Inflammatory macrophage treated with lipopolysaccharide for 4 hours (primary cell): ENCODE measurements at places on chromosomes 11 and 22.

DNA sequence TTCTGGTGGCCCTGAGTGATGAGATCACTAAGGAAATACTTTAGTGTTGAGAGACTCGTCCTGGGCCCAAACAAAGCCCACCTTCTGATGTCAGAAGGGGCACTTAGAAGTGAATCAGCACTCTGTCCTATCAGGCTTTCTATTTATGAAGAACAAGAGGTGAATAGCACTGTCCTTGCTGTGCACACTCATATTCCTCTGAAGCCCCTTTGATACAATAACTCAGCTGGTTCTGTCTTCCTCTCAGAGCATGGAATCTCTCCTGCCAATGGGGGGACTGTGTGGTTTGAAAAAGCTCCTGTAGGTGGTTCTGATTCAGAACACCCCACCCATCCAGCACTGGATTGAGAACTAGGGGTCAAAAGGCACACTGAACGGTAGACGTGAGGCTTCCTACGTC, 348.1 kb downstream of the ETS1 start:
- no peak for DNase-seq

DNA sequence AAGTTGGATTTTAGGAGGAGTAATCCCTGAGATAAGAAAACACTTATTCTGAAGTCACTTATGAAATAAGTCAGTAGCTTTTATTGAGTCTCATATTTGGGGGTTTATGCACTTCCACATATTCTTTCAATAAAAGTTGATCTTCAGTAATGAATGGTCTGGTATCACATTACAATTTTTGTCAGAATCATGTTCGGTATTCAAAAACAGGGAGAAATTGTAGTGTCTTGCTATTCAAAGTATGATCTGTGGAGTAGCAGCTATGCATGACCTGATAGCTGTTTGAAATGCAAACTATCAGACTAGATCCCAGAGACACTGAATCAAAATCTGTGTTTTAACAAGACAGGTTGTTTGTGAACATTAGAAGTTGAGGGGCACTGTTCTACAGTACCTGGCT, 857.6 kb downstream of the METTL15 start:
- DNase-seq, result no peak

DNA sequence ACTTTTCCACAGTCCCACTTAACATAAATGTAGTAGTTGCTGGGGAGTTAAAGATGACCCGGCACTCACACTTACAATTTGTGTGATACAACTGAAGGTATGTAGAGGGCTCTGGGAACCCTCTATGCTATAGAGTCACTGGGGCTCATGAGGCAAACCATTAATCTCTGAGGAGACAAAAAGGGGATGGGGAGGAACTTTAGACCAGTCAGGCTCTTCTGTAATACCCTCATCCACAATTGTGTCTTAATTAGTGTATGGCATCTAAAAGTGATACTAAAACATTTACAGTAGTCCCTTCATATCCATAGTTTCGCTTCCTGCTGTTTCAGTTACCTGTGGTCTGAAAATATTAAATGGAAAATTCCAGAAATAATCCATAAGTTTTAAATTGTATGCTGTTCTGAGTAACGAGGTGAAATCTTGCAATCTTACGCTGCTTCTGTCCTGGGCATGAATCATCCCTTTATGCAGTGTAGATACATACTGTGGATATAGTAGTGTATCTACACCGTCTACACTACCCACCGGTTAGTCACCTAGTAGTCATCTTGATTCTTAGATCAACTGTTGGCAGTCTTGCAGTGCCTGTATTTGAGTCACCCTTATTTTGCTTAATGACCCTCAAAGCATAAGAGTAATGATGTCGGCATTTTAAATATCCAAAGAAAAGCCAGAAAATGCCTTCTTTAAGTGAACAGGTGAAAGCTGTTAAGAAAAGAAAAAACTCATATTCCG, 12.2 kb downstream of the CBL start:
- DNase-seq, result peak; percentile 67

DNA sequence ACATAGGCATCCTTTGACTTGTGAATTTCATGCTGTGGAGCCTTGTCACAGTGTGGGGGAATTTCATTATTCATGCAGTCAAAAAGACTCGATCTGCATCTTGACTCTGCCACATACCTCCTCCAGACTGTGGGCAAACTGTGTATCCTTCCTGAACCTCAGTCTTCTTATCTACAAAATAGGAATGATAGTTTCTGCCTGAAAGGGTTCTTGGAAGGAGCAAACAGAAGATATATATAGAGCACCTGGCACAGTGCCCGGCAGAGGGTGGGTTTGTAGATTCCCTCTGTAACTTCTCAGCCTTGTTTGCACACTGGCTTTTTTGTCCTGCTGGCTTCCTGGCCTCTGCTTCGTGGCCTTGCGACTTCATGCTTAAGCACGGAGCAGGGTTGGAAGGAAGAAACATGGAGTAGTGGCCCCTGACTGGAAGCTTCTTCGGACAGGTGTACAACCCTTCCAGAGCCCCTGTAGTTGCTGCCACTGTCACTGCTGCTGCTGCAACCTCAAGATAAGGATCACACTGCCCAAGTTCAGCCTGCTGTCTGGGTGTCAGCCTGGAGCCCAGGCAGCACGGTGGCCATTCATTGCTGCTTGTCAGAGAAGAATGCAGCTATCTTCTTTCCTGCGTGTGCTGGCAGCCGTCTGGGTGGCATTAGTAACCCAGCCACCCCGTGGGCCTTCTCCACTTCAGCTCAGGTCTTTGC, 106.4 kb downstream of the MICAL2 start:
- no peak for DNase-seq

DNA sequence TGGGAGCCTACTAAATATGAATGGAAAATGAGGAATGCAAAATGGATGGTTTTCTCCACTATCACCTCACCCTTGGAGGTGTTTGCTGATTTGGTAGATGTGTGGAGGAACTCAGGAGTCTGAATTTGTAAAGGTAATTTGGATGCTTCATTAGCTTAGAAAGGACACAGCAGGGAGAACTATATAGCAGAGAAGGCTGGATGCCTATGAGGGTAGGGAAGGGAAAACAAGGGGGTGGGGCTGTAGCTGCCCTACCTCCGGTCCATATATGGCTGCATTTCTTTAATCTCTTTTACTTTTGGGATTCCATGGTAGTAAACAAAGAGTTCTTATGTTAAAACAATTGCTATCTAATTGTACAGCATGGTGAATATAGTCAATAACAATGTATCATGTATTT, 4.8 kb upstream of the EHF start:
- DNase-seq, result no peak

GRCh38 chr11:125925247-125925740, 20.6 kb upstream of the VSIG10L2 start:
- DNase-seq, result no peak

DNA sequence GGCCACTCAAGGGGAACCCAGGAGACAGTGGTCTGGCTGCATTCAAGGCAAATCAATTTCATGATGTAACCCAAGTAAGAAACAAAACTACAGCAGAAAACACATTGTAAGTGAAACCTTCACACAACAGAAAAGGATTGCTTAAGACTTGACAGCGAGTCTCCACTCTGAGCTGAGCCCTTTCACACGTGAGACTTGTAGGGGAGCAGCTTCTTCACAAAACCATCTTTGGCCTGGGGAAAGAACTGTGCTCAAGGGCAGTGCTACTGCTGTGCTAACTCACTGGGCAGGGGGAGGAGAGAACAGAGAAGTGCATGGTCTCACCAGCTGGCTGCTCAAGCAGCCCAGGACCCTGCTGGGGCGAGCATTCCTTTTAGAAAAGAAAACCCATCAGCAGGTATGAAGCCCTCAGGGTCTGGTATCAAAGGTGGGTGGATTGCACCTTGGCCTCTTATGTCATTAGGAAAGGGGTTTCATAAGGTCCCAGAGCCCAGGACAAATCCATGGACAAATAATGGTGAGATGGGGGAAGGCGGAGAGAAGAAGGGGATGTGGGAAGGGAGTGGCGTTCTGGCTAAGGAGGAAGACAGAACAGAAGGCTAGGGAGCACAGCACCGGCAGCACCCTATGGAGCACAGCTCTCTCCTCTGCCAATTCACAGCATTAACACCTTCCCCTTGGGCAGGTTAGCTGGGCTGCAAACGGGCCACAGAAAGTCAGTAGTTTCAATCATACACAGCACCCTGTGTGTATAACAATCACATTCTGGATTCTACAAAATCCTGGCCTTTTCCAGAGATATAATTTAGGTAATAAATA, 20.6 kb upstream of the RAPSN start:
- peak; percentile 68 for DNase-seq

DNA sequence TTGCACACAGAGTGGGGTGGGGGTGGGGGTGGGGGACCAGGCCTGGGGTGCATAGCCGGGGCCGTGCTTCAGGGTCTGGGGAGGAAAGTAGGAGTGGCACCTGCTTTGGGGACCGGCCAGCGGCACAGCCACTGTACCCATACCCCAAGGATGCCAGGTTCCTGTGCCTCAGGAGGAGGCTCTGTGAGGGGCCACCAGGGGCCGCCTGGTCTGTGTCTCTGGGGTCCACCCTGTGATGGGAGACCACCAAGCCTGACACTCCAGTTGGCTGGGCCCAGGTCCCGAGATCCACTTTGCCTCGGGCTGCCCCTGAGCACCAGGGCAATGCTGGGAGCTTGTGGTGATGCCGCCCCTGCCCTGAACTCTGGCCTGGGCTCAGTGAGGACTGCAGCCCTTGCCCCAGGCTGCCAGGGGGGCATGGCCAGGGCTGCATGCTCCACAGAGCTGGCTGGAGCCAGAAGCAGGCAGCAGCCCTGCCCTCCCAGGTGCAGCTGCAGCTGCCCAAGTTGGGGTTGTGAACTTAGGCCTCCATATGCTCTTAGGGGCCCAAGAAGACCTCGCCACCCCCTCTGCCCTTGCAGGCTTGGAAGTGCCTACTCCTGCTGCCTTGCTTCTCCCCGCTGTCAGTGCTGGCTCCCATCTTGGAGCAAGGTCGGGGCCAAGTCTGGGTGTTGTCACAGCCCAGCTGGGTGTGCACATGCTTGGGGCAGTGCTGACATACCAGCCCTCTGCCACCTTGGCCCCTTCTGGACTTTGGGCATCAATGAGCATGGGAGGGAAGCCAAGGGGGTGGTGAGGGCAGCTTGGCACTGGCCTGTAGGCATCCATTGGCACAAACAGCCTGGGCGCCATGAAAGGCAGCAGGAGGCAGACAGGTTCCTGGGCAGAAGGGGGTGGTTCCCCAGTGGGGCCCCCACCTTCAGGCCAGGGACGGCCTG, 123.3 kb upstream of the THY1 start:
- no peak for DNase-seq

GRCh38 chr22:45994491-45995404, 17.8 kb upstream of the WNT7B start:
- peak; percentile 57 for DNase-seq

GRCh38 chr11:2498750-2499149, 53.9 kb downstream of the KCNQ1 start:
- no peak for DNase-seq

- peak; percentile 72 for DNase-seq
These were observed at the start of gene CTTN for GRCh38 chr11:70397983-70398833. CTTN (plus strand) TSS chr11:70398529; CDS start chr11:70407298, 8,769 bp downstream.

DNA sequence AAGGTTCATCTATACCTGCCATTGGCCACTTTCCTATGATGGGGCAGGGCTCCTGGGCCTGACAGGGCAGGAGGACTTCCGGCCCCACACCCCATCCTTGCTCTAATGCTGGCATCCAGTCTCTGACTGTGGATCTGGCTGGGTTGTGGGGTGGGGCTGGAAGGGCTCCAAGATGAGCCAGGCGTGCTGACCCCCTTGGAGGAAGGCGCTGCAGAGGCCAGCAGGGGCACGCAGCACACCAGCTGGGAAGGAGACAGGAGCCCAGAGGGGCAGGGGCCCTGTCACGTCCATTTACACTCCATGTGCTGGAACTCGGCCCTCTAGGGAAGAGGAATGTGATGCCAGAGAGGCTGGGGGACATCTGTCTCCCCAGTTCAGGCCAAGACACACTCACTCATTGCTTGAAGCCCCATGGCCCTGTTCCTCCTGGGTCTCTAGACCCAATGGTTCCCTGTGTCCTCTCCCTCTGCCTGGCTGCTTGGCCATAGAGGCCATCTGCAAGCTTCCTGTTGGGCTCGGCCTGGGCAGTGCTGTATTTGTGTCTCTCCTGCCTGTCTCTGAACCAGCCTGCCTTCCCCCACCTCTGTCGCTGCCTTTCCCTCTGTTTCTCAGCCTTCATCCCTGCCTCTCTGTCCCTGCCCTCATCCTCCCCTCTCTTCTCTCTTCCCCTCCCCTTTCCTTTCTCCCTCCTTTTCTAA, 67.5 kb upstream of the NECTIN1 start:
- DNase-seq, result no peak

GRCh38 chr11:8222820-8223512, 40.7 kb downstream of the LMO1 start:
- DNase-seq, result no peak

- DNase-seq, result no peak
These were observed 68.5 kb downstream of the SCUBE1 start for GRCh38 chr22:43274595-43275240.

- no peak for DNase-seq
These were observed 129.3 kb upstream of the DDI1 start for GRCh38 chr11:103907136-103907535.

DNA sequence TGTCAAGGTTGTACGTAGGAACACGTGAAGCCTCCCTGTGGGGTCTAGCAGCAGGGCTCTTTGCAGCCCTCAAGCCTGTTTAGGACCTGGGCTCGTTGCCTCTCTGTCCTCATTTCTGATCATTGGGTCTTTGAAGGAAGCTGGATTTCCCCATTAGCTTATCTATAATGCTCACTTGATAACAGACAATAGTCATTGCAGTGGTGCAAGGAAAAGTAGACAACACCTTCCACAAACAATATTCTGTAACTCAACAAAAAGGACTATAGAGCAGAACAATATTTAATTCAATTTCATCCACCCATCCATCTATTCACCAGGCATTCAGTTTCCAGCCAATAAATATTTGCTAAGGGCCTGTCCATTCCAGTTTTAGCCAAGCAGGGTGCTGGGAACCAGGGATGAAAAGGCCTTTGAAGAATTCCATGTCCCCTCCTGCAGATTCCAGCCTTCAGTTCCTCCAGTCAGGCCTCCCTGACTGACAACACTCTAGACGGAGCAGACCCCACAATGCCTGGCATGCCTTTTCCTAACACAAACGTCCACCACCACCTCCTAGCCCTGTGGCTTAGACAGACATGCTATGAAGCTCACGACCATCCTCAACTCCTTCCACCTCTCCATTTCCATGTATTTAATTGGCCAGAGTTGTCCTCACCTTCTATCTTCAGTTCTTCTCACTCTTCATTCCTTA, 12.7 kb upstream of the POLD3 start:
- no peak for DNase-seq

GRCh38 chr11:65559535-65559934, 1.4 kb upstream of the LTBP3 start:
- no peak for DNase-seq

- DNase-seq, result no peak
These were observed 36.8 kb upstream of the RBFOX2 start for GRCh38 chr22:36065462-36065774.

DNA sequence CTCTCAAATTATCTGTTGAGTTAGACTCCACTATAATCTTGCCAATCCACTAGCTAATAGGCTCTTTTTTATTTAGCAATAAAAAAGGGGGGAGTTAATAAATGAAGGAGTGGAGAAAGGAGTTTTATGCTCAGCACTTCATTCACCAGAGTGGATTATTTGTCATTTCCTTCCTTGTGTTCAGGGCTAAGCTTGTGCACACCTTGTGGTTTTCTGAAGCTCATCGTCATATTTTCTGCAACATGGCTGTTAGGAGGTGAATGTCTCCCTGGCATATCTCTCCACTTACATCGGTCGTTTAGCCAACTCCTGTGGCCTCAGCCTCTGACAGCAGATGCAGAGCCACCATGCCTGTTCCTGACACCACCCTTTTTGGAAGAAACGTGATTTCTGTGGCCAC, 83.9 kb upstream of the MTNR1B start:
- no peak for DNase-seq

- DNase-seq, result no peak
These were observed 44.7 kb downstream of the CSTF3 start for GRCh38 chr11:33116535-33116934.

- DNase-seq, result peak; percentile 93
These were observed 15.9 kb upstream of the MMP7 start for GRCh38 chr11:102546427-102546826.
